ENCODE measurements at places on chromosomes 5 and 9.

GRCh38 chr5:9009931-9010651 lies 535.8 kb downstream of the SEMA5A start:
- DNase-seq, result no peak

- no peak for DNase-seq
Observed at GRCh38 chr9:68546596-68547390, 6.1 kb upstream of the TMEM252 start.

GRCh38 chr9:122302237-122303093 lies 37.8 kb downstream of the MRRF start:
- no peak for DNase-seq

DNA sequence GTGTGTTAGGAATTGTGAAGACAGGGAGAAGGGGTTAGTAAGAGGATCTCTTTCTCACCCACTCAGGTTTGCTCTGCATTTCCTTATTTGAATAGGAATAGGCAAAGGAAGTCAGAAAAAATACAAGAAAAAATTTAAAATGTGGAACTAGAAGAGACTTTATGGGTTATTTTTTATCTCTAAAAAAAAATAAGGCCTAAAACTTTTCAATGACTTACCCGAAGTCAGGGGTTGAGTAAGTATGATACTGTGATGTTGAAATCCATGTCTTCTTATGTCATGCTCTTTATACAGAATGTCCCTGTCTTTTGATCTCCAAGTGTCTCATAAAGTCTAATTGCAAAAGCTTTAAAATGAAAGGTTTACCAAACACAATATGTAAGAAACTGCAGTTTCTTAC lies 148.3 kb upstream of the PIK3R1 start:
- DNase-seq, result no peak

GRCh38 chr5:105954341-105954740 lies 1716.4 kb downstream of the EFNA5 start:
- no peak for DNase-seq

DNA sequence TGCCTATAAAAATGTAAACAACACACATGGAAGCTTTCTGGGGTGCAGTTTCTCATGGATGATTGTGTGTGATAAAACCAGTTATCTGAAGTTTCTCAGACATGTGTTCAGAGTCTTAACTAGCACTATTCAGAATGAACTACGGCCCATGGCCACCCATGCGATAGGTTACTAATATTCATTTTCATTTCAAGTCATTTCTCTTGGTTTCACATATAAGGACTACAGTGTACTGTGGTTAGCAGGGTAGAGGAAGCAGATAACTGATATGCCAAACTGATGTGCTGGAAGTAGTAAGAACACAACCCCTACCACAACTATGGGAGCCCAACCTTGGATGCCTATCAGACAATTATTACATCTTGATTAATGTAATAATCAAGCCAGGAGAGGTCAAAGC lies 372.1 kb downstream of the DTWD2 start:
- no peak for DNase-seq

DNA sequence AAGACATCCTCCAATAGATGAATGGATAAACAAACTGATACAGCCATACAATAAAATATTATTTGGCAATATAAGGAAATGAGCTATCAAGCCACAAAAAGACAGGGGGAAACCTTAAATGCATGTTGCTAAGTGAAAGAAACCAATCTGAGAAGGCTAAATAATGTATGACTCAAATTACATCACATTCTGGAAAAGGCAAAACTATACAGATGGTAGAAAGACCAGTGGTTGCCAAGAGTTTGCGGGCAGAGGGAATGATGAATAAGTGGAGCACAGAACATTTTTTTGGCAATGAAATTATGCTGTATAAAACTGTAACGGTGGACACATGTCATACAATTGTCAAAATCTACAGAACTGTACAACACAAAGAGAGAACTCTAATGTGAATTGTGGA lies 63.3 kb downstream of the CSF2 start:
- DNase-seq, result peak; percentile 81

GRCh38 chr5:53512539-53512938 lies 32.1 kb downstream of the FST start:
- DNase-seq, result no peak

- no peak for DNase-seq
Observed at GRCh38 chr5:16932401-16932800, 3.7 kb downstream of the MYO10 start.

DNA sequence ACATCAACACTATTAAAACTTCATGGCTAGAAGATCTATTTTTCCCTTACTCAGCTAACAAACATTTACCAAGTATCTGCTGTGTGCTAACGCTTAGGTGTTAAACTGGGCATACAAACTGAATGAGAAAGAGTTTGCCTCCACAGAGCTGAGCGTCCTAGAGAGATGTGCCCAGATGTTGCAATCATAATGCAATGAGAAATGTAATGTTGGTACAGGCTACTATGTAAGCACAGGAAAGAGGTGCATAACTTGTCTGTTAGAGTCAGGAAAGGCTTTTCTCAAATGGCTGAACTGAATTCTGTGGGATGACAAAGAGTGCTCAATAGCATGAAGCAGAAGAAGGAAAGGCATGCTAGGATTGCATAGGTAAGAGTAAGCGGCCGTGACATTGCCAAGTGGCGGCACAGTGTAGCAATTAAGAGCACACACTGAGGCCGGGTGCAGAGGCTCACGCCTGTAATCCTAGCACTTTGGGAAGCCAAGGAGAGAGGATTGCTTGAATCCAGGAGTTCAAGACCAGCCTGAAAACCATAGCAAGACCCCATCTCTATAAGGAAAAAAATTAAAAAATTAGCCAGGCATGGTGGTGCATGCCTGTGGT lies 137.8 kb downstream of the MEF2C start:
- DNase-seq, result no peak

DNA sequence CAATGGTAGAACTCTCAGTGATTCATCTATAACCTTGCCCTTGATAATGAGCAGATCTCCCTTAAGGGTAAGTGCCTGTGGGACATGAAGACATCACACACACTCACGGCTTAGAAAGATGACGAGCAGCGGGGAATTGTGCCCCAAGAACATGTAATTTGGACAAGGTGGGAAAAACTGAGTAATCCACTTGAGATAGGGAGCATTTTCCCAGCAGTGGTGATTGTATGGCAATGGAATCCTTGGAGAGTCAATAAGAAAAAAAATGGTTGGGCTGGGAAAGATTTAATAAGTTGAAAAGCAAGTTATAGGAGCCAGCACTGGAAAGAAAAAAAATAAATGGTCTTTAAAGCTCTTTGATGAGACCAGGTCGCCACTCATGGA lies 193.1 kb downstream of the GLIS3 start:
- no peak for DNase-seq

DNA sequence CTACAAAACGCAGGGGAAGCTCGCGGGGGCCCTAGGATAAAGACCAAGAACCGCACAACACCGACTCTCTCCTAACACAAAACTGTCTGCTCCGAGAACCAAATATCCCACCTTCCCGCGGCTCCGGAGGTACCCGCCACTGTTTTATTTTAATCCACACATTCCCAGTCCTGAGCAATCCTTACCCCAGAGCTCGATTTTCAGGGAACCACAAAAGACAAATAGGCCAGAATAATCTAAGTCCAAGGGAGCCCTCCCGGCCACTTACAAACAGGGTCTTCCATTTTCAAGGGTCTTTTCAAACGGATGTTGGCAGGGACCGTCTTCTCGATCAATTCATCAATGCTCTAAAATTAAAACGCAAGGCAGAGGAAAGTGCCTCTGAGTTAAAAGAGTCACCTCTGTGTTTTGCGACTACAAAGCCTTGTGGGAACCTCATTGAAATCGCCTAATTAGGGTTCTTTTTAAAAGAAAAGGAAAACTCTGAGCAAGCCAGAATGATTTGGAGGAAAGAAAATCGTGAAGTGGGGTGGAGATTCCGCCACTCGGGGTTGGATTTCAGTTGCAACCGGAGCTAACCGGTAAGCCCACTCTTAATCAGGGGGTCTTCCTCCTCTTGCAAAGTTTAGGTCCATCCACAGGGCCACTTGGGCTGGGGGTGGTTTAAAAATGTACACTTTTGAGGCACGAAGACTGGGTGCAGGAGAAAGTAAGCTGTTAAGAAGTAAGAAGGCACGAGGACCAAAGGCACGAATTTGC lies 1.0 kb downstream of the GLDC start:
- DNase-seq, result no peak

DNA sequence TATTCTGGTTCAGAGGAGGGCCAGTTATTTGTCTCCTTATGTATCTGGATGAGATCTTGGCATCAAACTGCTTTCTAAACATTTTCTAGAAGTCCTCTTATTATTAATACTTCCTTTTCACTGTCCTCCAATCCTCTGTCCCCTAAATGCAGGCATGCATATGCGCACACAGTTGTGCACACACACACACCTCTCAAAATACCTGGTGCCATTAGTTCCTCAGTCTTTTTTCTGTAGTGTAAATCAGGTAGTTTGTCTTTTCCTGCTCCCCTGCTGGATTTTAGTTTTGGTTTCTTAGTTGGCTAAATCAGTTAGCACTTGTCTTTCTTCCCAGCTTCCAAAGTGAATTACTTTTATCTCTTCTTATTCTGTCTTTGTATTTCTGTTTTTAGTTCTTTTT lies 55.8 kb upstream of the LRRC70 start:
- DNase-seq, result no peak

DNA sequence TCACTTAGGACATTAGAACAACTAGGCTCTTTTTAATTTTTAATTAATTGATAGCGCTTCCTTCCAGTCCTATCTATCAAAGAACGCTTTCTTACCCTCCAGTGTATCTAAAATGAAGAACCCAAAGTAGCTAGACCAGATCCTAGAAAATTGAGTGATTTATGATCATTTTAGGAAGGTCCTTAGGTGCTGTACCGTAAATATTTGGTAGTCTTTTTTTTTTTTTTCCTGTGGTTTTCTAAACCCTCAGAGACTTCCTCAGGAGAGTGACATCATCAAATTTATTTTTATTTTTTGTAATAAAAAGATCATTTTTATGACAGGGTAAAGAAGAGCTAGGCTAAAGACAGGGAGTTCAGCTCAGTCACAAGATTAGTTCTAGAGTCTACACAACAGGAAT lies 197.4 kb downstream of the WDR70 start:
- no peak for DNase-seq

DNA sequence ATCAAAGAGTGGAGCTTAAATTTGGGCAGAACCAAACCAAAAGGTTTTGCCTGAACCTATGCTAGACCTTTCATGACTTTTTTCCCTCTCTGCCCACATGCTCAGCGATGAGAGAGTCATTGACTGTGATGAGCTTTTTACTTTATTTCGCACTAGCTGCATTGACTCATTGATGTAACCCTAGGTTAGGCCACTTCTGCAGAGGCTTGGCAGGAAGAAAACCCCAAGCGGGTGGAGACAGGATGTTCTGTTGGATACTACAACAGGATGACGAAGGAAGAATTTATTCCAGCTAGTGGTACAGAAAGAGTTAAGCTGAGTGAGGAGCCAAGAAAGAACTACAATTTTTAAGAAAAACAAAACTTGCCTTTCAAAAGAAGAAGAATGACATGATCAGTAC lies 18.4 kb downstream of the AGXT2 start:
- peak; percentile 89 for DNase-seq

- DNase-seq, result no peak
Observed at GRCh38 chr9:132410642-132411041, 631 bp downstream of the CFAP77 start.

GRCh38 chr5:155408465-155408864 lies 394.9 kb downstream of the KIF4B start:
- DNase-seq, result no peak

DNA sequence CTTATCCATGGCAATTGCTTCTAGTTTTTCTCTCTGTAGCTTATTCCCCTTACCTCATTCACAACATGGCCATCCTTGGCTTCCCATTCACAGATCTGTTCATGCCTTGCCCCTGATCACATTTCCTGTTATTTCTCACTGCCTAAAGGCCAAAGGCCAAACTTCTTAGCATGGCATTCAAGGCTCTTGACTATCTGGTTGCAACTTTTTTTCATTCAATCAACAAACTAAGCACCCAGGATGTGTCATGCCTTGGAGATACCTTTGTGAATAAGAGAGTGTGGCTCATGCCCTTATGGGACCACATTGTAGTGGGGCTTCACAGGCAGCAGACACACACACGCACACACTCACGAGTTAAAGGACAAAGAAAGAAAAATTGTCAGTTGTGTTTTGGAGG lies 27.6 kb downstream of the FGF1 start:
- DNase-seq, result no peak

DNA sequence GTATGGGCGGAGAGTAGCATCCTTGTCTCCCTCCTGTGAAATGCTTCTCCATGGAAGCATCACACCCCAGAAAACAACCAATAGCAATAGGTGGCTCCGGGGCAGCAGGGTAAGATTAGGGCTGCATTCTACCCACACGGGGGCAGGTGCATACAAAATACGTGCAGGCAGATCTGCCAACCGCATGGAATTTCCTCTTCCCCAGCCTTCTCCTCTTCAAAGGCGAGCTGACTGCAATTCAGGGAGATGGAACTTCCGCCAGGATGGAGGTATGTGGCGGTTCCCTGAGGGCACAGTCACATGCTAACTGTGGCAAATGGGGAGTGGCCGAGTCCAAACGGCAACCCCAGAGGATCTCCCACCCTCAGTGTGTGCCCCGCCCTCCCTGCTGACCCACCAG lies 81.5 kb downstream of the LMNB1 start:
- no peak for DNase-seq

DNA sequence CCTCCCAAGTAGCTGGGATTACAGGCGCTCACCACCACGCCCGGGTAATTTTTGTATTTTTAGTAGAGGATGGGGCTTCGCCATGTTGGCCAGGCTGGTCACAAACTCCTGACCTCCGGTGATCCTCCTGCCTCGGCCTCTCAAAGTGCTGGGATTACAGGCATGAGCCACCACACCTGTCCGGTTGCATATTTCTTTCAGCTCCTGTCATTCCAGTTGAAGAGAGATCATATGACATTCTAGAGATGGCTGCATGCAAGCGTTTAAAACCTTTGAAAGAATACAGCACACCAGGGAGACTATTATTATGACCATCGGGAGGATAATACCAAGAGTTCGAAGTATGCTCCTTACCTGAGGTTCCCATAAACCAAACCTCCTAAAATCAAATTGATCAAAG lies 9.6 kb upstream of the NIM1K start:
- DNase-seq, result no peak

DNA sequence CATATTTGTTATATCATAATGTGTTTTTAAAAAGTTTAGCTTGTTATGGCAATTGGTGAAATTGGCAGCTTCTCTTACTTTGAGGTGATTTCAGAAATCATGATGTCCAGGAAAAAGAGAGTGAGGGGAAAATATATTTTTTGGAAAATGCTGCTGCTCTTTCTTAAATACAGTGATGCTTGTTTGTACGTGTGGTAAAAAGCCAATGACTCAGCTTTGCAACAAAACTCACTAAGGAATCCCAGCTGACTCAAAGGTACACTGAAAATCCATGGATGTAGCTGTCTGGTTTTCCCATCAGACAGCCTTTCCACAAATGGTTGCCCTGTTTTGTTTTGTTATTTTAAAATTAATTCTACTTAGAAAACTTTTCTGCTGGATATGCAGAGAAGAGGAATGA lies 306.4 kb upstream of the PAPPA start:
- peak; percentile 42 for DNase-seq

All from HT1080 (cell line).